ENCODE measurements at places on chromosomes 2 and 18. TPM values are rescaled to one million over a fixed set of nuclear protein-coding genes. Genes with fewer than 3 reads are reported as not detected.

EVX2 gene
- total RNA-seq, result not detected

GRCh38 chr2:184113696-184114403, 484.5 kb upstream of the ZNF804A start:
- no peak overlapping the region for H3K27ac ChIP-seq
- H3K36me3 ChIP-seq, result no peaks in the 10 kb centered on the region
- DNase-seq, result no peak

- no peaks in the 10 kb centered on the region for H3K36me3 ChIP-seq
- H3K4me3 ChIP-seq, result no peak overlapping the region
- no peak for DNase-seq
- H3K27me3 ChIP-seq, result no peaks in the 10 kb centered on the region
- no peaks in the 10 kb centered on the region for H3K4me1 ChIP-seq
Observed at GRCh38 chr2:176879426-176879995, 333.1 kb upstream of the HNRNPA3 start.

CNTNAP5 gene
- not detected for total RNA-seq

- H3K36me3 ChIP-seq, result no peaks in the 10 kb centered on the region
- no peak for DNase-seq
- H3K27me3 ChIP-seq, result no peaks in the 10 kb centered on the region
- H3K4me3 ChIP-seq, result no peak overlapping the region
- H3K27ac ChIP-seq, result no peak overlapping the region
- H3K4me1 ChIP-seq, result no peaks in the 10 kb centered on the region
Observed at GRCh38 chr2:236805800-236806531, 236.3 kb downstream of the ACKR3 start.
